ENCODE measurements at places on chromosomes 7 and 10.
A peak's percentile ranks its signal among the peaks of the same experiment; 100 is the strongest.

DNA sequence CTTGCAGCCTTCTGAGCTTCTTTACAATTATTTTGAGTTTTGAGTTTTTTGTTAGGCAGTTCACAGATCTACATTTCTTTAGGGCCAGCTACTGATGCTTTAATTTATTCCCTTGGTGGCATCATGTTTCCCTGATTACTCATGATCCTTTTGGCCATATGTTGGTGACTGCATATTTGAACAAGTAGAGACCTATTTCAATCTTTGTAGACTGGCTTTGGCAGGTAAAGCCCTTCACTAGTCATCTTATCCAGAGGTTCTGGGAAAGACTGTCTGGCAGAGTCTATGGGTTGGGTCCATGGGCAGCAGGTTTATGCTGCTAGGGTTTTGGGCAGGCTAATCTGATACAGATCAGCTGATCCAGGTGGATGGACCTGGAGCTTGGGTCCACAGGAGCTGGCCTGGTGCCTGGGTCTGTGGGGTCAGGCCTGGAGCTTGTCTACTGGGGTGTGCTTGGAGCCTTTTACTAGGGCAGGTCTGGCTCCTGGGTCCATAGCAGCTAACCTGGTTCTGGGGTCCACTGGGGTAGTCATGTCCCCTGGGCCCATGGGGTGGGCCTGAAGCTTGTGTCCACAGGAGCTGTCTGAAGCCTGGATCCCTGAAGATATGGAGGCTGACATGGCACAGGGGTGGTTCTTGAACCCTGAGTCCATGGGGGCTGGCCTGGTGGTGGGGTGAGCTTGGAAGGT is 72.7 kb downstream of the GPR85 start:
- no peak for DNase-seq

GRCh38 chr10:122126763-122127659 is 138.0 kb downstream of the TACC2 start:
- peak; percentile 43 for DNase-seq

DNA sequence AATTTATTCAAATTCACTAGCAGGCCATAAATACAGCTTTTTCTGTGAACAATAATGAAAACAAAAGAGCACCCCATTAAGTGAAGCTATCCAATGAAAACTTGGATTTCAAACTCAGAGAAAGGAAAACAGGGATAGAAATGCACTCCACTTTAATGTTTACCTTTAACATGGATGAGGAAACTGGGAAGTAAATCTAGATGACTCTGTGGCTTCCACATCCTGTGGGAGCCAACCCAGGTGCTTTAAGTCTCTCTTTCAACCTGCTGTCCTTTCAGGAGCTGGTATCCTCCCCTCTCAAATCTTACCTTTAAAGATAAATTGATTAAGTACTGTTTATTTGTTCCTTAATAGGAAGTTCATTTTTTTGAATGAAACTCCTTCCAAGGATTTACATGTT is 21.5 kb upstream of the SGMS1 start:
- no peak for DNase-seq

- no peak for DNase-seq
Observed at GRCh38 chr10:99470327-99470726, 39.9 kb upstream of the GOT1 start.

GRCh38 chr7:43302211-43302711 is 189.8 kb downstream of the HECW1 start:
- DNase-seq, result no peak

Data from NB4 (cell line).